ENCODE measurements at places on chromosomes 4 and X. TPM values are rescaled to one million over a fixed set of nuclear protein-coding genes. Genes with fewer than 3 reads are reported as not detected.

DNA sequence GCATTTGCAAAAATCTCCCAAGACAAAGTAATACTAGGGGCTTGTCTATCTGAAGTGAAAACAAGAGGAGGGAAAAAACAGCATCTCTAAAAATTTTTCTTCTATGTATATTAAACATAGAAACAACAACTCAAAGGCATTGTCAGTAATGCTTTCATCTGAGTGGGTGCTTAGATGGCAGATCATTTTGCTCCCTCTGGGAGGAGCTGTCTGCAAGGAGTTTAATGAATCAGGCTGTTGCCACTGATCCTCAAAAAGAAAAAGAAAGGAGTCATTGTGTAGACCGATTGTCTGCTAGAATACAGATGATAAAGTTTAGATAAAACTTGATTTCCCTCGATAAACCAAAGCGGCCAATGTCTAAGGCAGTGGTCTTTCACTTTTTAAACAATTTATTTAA is 49.7 kb upstream of the KLHL8 start:
- no peak overlapping the region for H3K27ac ChIP-seq
- no peaks in the 10 kb centered on the region for H3K4me1 ChIP-seq
- no peak for DNase-seq
- H3K27me3 ChIP-seq: peaks cover 5% of the 10 kb centered on the region
- no peaks in the 10 kb centered on the region for H3K36me3 ChIP-seq

GRCh38 chr4:147980586-147980985 is 248.7 kb downstream of the ARHGAP10 start:
- no peak overlapping the region for H3K4me3 ChIP-seq
- no peak overlapping the region for H3K27ac ChIP-seq
- peaks cover 16% of the 10 kb centered on the region for H3K4me1 ChIP-seq
- H3K36me3 ChIP-seq: no peaks in the 10 kb centered on the region
- peaks cover 5% of the 10 kb centered on the region for H3K27me3 ChIP-seq

SLC7A11 gene
- total RNA-seq: 2.7 TPM

DNA sequence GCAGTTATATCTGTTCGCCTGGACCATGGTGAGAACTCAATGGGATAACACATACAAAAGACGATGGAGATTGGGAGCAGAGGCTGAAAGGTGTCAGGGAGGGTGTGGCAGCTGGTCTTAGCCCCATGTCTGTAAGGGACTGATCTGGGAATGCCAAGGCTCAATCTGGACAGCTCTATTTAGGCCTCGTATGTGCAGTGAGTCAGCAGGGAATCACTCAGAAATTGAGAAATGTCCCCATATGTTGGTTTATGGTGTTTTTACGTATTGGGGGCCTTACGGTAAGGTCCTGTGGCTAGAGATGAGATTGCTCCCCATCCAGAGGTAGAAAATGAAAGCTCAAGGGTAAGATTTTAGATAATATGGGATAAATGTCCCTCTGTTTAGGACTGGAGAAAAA is 71.4 kb upstream of the TTC29 start:
- no peak overlapping the region for H3K27ac ChIP-seq
- peaks cover 2% of the 10 kb centered on the region for H3K27me3 ChIP-seq
- H3K4me1 ChIP-seq: no peaks in the 10 kb centered on the region
- DNase-seq: no peak
- no peak overlapping the region for H3K4me3 ChIP-seq

Data from activated T-helper 1 cell treated with anti-CD3 and anti-CD28 coated beads, Interleukin-12 subunit alpha, Interleukin-12 subunit beta, Interleukin-2, Interleukin-4 antibody, amounts not matched to agents 30 ng/mL and 10 ng/mL and 1 ng/mL, durations not matched to agents 14 hours and 24 hours and 36 hours (primary cell).